ENCODE measurements at places on chromosomes 11 and 22.

GRCh38 chr11:69459848-69460539, 21.5 kb upstream of the LINC01488 start:
- DNase-seq: no peak

- DNase-seq: no peak
Observed at GRCh38 chr11:45752106-45752505, 52.8 kb upstream of the SLC35C1 start.

DNA sequence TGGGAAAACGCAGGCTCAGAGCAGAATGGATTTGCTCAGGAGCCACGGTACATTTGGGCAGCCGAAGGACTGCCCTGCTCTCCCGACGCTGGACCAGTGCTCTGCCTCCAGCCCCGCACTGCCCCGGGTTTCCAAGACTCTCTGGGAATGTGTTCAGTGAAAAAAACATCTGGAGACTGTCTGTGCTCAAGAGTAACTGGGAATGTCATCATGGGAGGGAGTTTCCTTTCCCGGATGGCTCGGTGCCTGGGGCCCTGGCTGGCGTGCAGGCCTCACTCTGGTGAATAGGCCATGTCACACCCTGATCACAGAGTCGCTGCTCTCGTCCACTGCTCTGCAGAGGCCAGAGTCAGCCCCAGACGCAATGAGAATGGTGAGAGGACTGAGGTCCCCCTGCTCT, 9.8 kb upstream of the APOL6 start:
- DNase-seq: no peak

- no peak for DNase-seq
Observed at GRCh38 chr11:122848186-122848585, 9.9 kb downstream of the CRTAM start.

GRCh38 chr11:75480185-75481175, 45.3 kb downstream of the GDPD5 start:
- DNase-seq: no peak

GRCh38 chr11:22656130-22656529, 10.3 kb upstream of the GAS2 start:
- no peak for DNase-seq

DNA sequence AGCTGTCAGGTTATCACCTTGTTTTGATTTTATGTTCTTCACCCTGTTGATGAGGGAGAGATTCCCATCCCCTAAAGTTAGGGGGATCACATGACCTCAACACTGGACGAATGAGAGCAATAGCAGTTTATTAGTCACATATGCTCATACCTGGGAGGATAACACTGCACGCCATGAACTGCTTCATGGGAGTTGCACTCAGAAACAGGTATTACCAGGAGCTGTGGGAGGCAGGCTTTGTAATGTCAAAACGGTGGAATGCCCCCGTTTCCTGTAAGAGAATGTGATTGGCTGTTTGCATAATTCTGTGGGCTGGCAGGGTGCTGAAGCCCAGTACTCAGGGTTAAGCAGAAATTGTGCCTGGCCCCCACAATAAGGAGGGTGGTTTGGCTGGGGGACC, 3.2 kb upstream of the THY1 start:
- no peak for DNase-seq

- no peak for DNase-seq
Observed at GRCh38 chr11:131471976-131472375, 101.6 kb downstream of the NTM start.

DNA sequence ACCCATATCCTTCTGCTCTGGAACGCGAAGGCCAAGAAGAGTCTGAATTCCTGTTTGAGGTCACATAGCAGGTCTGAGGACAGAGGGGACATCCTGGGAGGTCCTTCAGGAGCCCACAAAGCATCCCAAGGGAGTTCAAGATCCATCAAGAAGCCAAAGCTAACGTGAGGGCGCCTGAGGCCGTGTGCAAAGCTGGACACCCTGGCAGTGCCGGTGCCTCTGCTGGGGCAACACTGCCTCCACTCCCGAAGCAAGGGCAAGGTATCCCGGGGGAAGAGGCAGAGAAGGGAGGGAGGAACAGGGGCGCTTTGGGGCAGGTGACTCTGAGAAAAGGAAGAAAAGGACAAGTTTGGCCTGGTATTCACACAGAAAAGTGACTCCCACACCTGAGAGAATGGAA, 50.3 kb upstream of the CDON start:
- no peak for DNase-seq

GRCh38 chr11:95708681-95709080, 80.9 kb downstream of the FAM76B start:
- no peak for DNase-seq

GRCh38 chr11:17580271-17580670, 33.2 kb downstream of the OTOG start:
- DNase-seq: no peak

GRCh38 chr11:94576306-94576705, 9.1 kb downstream of the PIWIL4 start:
- no peak for DNase-seq

DNA sequence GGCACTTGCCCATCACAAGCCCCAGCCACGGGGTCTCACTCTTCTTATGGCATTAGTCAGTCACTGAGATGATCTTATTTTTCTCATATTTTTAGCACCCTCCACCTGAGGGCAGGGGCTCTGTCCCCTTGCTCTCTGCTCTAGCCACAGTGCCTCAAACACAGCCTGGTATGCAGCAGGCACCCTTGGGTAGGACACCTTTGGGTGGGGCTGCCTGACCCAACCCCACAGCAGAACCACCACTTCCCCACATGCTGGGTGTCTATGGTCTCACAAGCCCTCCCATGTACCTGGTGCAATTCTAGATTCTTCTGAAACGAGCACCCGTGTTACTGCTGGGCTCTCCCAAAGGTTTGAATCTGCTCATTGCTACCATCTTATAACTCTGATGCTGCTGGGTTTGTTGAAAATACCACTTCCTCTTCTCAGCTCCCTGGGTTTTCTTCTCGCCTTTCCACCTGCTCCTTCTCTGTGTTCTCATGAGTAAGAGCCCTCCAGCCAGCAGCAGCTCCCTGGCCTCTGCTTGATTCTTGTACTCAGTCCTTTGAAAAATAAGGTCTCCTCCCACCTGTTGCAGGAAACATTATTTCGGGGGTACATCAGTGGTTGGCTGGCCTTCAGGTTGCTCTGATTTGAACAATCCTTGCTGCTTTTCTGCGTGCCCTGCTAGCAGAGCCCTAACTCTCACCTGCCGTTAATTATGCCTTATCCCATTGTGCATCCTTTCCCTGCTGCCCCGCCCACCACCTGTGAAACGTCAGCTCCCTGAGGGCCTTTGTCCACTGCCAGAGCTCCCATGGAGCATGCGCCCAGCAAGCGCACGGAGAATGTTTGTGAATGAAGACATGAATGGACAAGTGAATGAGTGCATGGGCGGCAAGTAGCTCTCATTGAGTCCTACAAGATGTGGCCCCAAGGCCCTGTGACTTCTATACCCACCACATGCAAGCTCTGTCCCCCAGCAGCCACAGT, 1181.6 kb downstream of the TBC1D22A start:
- no peak for DNase-seq

- no peak for DNase-seq
Observed at GRCh38 chr22:27879923-27880322, 39.1 kb downstream of the PITPNB start.

DNA sequence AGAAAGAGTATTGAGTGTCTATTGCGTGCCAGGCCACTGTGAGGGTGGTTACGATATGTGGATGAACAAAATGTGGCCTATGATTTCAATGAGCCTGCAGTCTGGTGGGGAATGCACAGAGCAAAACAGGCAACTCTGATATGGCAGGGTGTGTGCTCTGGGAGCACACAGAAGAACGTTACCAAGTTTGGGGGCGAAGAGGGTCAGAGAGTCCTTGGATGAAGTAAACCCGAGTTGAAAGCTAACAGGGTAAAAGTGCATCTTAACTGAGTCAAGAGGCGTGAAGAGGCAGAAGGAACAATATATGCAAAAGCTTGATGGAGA, 258 bp downstream of the CFAP68 start:
- no peak for DNase-seq

DNA sequence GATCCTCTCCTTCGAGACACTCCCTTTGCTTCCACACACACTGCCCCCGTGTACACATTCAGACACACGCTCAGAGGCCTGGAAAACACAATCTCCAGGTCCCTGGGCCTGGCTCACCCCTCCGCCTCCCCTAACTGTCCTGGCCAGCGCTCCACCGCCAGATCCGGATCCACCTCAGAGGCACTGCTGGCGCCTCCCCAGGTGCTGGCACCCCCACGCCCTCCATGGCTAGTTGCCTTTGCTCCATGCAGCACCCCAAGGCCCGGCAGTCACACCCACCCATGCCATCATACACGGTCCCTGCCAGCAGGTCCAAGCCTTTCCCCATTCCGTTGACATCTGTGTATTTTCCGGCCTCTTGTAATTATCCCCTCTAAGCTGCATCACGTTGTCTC, 11.1 kb downstream of the SPTBN2 start:
- DNase-seq: no peak

DNA sequence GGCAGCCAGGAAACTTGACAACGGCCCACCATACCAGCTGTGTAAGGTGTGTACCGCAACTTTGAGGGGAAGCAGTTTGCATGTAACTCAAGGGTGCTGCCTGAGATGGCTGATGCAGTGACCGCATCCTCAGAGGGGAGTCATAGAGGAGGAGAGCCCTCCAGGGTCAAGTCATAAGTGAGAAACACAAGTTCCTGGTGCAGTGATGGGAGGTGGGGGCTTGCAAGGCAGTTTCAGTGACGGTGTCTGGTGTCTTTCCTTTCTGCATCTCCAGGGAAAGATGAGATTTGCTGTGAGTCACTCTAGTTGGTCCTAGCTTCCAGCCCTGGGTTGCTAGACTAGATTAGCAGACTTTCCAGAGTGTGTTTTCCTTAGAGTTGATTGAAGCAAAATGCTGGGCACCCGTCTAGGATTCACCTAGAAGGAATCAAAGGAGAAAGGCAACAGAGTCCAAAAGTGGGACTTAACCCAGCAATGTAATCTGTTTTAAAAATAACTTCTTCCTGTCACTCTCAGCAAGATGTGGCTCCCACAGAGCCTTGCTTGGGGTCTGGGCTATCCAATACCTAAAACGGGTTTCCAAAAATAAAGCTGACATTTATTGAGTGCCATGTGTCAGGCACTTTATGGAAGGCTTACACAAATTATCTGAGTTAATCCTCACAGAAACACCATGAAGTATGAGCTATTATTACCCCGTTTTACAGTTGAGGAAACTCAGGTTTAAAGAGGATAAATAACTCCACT, 265.4 kb upstream of the PLET1 start:
- no peak for DNase-seq

DNA sequence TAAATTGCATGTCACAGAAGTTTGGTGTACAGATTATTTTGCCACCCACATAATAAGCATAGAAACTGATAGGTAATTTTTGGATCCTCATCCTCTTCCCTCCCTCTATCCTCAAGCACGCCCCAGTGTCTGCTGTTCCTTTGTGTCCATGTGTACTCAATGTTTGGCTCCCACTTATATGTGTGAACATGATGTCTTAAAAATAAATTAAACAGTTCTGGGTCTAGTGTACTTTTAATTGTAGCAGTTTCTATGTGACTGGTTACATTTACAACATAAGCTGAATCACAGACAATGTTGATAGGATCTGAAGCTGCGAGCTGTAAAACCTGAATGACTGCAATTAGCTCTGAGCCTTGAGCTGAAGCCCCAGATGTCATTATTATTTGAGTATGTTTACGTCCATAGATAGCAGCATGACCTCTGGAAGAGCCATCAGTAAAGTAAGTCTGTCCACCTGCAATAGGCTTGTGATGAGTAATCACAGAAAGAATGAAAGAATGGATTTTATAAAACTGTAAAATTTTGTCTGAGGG, 29.7 kb downstream of the OR10A6 start:
- DNase-seq: no peak

GRCh38 chr11:16880184-16880801, 133.9 kb downstream of the PLEKHA7 start:
- DNase-seq: no peak

DNA sequence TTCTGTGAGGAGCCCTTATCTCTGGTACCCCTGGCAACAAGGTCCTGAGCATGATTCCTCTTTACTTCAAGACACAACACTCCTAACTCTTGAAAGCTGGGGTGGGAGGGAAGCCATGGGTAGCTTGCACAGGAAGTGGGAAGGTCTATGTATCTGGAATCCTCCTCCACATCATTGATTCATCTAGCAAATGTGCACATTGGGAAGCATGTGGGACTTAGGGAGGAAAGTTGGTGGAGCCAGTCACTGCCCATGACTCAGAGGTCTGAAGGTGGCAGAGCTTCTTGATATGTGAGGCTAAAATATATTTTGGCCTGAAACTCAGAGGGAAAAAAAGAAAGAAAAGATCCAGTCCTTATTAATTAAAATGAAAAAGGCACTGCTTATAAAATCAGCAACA, 1000.9 kb downstream of the DLG2 start:
- DNase-seq: no peak

DNA sequence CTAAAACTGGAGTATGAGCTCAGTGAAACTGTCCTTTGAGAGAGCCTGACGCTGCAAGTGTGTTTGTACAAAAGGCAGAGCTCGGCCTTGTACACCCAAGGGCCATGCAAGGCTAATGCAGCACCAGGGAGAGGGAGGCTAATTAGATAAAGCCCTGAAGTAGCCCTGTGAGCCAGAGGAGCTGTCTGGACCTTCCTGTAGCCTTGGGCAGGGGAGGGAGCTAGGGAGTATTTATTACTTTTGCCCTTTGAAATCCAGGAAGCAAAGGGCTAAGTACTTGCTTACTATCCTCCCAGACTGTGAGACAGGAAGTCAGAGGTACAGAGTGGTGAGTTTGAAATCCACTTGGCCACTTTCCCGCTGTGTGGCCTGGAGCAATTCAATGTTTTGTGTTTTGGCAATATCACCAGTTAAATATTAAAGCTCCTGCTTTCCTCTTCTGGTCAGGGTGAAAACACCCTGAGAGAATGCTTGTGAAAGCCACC, 10.2 kb upstream of the LDHA start:
- DNase-seq: peak; percentile 42

DNA sequence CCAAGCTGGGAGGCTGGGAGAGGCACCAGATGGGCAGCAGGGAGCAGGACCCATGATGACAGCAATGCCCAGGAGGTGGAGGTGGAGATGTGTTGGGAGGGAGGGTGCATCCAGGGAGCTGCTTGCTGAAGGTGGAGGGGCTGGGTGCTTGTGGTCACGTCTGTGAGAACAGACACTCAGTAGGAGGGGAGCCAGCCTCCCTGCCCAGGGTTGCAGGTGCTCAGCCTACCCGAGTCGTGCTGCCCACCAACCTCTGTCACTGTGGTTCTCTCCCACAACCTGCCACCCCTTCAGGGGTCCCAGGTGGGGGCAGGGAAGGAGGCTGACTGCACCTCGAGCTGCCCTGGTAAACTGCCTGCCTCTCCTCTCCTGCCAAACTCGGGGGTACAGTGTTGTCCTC, 5.5 kb downstream of the PRDX5 start:
- DNase-seq: no peak

- no peak for DNase-seq
Observed at GRCh38 chr11:116111546-116111945, 607.3 kb upstream of the CADM1 start.

GRCh38 chr11:101470881-101471520, 112.8 kb downstream of the TRPC6 start:
- DNase-seq: no peak

GRCh38 chr11:73510877-73511276, 87.0 kb downstream of the FAM168A start:
- DNase-seq: no peak

GRCh38 chr22:41913842-41914534, 886 bp downstream of the SHISA8 start:
- no peak for DNase-seq

Measured in HuH-7.5 (cell line).